A172 (cell line): ENCODE measurements at places on chromosomes 12 and 14. TPM values are rescaled to one million over a fixed set of nuclear protein-coding genes. Genes with fewer than 3 reads are reported as not detected.

The C12orf54 gene
- total RNA-seq: not detected in 2 replicates

The RBM25 gene
- total RNA-seq: 41.9 and 53.7 TPM in 2 replicates

The KCNA1 gene
- not detected in 2 replicates for total RNA-seq

The ENDOU gene
- total RNA-seq: not detected in 2 replicates

The LRCOL1 gene
- total RNA-seq: 1.1 and 1.4 TPM in 2 replicates

The TRIM9 gene
- 0.02 and 0.34 TPM in 2 replicates for total RNA-seq

The SERPINA3 gene
- total RNA-seq: not detected in 2 replicates

The TAS2R50 gene
- not detected in 2 replicates for total RNA-seq

The ERP27 gene
- total RNA-seq: not detected in 2 replicates

The CLECL1 gene
- not detected in 2 replicates for total RNA-seq

The GALNT6 gene
- total RNA-seq: 16.5 and 38.0 TPM in 2 replicates

The KIF21A gene
- 20.1 and 22.3 TPM in 2 replicates for total RNA-seq

GRCh38 chr12:87315-87714, 20.7 kb downstream of the IQSEC3 start:
- DNase-seq: no peak

GRCh38 chr12:22229652-22230279, 104.7 kb downstream of the ST8SIA1 start:
- DNase-seq: no peak

DNA sequence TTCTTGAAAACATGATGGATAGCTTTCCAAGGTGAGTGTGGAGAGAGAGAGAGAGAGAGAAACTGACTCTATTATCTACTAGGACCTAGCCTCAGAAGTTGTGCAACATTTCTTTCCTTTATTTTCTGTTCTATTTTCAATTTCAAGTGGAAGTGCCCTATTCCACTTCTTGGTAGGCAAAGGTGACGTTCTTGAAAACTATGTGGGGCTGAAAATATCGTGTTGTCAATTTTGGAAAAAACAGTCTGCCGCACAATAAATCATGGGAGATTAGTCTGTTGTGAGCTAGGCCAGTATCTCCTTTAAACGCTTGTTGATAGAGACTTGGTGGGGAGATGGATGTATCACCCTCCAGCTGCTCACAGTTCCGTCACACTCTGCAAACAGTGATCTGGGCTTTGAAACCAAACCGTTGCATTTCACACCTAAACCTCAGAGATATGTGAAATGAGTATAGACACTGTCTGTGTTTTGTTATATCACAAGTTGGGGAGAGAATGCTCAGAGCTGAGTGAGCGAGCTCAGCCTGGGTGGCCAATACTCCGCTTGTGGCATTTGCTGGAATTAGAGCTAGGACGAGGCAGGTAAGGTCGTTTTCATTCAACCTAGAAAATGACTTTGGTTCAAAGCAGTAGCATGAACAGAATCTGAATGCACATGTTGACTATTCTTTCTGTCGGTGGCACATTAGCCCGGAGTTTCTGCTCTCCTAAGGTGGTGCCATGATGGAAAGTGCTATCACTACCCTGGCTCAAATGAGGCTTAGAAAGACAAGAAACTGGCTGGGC, 75.1 kb upstream of the ST8SIA1 start:
- DNase-seq: no peak

- DNase-seq: no peak
Measured at GRCh38 chr12:118958520-118958919, 22.8 kb upstream of the SRRM4 start.

DNA sequence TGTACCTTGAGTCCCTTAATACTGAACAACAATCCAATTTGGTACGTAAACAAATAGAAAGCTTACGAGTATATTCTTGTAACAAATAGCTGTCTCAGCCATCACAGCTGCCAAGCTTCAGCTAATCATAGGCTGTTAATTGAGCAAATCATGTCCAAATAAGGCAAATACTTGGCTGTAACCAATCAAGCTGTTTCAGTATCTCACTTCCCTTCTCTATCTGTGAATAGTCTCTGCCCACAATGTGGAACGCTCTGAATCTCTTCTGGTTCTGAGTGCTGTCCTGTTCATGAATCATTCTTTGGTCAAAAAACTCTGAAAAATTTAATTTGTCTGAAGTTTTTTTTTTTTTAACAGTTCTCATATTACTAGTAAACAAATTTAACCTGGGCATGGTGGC, 5.8 kb upstream of the NEMF start:
- no peak for DNase-seq

GRCh38 chr12:48937170-48937569, 11.9 kb upstream of the FKBP11 start:
- DNase-seq: no peak

DNA sequence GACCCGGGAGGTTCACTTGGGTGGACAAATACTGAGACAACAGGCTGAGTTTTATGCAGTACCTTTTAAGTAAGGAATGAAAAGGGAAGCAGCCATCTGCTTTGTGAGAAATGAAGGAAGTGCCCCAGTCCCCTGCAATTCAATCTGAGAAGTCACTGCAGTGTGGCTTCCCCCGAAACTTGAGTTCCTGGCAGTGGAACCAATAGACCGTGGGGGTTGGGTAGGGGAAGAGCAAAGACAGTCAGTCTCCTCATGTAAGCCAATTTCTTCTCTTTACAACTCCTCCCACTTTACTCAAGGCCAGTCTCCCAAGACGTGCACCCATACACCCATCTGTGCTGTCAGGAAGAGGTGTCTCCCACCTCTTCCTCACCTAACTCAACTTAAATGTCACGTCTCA, 206.5 kb downstream of the BCAT1 start:
- no peak for DNase-seq

DNA sequence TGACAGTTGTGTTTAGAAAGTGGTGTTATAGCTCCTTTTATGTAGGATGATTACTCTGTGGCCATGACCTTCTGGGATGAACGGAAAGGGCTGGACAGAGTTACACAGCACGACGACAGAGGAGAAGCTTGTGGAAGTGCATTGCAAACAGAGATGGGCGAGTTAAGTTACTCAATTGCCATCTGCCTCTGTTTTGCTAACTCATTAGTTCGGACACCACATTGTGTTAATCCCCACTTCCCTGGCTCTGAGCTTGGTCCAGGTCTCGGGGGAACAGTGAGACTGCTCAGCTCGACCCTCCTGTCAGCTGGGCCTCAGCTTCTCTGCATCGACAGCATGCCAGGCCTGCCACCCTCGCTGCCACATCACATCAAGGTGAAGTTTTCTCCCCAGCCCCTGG, 408.0 kb downstream of the ZFP36L1 start:
- no peak for DNase-seq

DNA sequence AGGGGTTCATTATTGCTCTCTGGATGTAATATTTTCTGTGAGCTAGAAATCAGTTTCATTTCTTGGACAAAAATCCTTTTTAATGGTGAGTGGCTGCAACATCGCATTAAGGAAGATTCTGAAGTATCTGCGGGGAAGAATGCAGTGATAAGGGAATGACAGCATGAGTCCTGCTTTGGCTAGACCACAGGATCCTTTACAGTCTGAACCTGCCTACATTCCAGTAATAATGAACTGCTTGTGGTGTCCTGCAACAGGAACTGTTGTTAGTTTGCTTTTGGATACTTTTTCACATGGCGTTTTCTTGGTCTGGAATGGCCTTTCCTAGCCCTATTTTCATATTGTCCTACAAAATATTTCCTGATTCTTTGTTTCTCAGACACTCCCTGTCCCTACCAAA, 15.7 kb downstream of the MDM2 start:
- DNase-seq: peak; percentile 80

DNA sequence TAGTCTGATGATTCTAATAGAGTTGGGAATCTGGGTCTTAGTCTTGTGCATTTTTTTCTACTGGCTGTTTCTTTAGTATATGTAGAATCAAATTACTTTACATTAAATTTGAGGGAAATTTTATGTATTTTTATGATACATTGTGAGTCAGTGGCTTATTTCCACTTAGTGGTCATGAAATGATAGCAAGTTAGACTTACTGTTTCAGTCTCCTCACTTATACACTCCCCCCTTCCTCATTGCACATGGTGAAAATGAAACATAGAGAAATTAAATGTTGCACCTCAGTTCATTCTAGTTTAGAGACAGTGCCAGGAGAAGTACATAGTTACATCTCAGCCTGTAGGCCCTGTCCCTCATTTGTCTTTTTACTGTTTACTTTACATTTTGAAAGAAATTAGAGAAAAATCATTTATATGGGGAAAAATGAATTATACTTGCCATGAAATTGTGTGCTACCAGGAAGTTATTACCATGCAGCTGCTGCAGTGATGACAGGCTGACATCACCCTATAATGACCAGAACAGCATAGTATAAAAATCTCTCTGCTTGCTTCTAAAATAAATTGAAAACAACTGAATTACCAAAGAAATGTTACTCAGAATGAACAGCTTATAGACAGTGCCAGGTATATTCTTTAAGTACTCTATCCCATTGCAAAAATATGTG, 113.2 kb downstream of the TRMT5 start:
- DNase-seq: no peak

GRCh38 chr12:83676781-83677295, 990.1 kb downstream of the TMTC2 start:
- no peak for DNase-seq

DNA sequence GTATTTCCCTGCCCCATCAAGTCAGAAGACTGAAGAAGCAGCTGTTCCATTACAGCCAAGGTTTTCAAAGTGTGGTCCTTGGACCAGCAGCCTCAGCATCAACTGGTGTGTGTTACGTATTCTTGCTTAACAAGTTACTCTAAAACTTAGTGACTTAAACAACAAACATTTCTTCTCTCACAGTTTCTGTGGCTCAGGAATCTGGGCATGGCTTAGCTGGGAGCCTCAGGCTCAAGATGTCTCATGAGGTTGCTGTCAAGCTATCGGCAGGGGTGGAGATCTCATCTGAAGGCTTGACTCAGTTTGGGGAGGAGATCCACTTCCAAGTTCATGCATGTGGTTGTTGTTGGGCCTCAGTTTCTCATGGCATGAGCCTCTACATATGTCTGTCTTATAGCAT, 174.5 kb downstream of the KTN1 start:
- no peak for DNase-seq

DNA sequence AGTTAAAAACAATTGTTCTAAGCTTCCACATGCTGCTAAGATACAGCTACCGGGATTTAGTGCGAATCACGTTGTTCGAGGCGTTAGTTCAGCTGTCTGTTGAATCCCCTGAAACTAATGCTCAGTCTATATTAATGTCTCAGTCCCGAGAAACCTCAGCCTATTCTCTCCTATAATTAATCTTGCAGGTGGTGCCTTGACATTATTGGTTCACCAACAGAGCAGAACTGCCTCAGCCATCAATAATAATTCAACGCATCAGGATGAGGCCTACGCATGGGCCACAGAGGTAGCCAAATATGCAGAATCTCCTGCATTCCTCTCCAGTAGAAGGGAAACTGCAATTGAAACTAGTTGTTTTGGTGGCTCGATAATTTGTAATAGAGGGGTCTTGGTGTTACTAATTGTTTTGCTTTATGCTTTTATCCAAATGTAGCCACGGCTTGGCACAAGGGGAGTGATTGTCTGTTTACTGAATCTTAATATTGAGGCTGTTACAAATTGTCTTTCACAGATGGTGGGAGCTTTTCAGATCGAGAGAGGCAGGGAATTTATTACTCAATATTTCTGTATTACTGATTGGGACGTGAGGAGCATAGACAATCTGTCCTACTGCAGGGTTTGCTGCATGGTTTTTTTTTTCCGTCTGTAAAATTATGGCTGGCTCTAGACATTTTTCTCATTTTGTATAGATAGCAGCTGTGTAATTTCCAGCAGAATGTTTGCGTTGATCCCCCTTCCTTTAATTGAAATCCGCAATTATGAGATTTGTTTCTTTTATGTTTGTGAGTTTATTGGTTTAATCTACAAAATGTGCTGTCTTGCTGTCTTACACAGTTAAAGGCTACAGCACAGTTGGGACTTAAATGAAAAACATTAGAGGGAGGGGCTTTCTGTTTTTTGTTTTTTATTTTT, 1036.5 kb upstream of the NOVA1 start:
- no peak for DNase-seq

GRCh38 chr14:62001963-62002362, 239.7 kb downstream of the SNAPC1 start:
- no peak for DNase-seq

DNA sequence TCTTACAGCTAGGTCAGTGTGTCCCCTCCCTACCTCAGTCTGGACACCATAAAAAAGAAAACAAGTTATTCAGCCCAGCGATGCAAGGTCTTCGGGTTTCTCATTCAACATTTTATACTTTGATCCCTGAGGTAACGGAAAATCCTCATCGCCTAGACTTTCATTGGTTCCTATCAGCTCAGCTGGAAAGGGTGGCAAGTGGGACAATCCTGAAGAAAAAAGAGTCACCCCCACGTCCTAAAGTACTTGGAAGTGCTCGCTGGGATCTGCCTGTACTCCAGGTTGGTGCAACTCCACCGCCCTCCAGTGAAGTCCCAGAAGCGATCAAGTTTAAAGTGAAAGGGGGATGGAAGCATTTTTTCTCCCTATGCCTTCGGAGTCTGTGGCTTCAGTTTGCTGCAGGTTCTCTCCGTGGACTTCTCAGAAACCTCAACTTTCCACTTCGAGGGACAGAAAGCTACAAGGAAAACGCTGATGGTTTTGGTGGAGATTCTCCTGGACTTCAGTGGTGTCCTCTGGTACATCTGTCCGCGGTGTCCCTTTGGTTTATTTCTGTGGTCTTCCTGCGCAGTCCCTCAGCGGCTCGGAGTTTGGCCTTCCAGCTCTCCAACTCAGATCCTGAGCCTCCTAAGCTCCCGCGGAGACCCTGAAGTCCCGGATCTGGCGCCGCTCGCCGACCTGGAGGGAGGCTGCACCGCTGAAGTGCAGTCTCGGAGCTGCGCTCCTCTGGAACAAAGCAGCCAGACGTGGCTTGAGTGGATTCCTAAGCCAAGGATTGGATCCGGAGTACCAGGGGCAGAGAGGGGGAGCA, 1.8 kb upstream of the LRFN5 start:
- no peak for DNase-seq

DNA sequence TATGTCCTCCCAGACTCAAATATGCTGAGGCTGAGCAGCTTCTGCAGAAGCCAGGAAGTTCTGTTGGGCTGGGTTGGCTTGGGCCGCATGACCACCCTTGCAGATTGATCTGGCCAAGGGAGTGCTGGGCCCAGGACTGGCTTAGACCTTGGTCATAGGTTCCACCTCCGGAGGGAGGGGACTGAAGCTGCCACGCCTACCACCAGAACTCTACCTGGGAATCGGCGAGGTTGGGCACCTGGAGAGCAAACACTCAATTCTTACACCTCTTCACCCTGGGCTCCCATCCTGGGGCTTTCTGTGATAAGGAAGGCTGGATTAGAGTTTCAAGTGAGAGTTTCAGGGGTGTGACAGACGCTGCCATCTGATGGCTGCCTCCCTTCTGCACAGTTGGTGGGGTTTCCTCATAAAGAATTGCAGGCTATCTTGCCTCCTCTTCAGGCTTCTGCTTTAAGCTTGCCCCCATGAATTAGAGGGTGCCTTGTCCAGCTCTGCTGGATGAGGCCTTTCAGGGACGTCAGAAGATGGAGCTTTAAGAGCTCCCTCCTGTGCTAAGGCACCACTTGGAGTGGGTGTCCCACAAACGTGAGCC, 5.8 kb downstream of the SLC24A4 start:
- DNase-seq: no peak

GRCh38 chr12:15546102-15546701, 223.9 kb downstream of the PTPRO start:
- no peak for DNase-seq

DNA sequence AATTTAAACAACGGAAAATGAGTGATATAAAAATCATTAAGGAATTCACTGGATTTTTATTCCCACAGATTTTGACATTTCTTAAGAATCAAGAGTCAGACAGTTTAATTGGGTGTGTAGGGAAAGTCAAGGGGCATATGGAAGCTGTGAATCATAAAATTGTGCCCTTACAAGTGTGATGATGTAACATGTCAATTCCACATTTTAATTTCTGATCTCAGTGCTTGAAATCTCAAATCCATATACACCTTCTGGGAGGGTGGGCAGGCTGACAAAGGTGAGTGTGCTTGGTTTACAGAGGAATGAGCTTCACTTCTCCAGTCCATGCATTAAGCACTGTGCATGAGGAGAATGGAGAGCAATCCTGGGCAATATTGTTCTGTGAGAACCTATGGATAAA, 1.0 kb upstream of the KRT6A start:
- DNase-seq: no peak
